ENCODE measurements at places on chromosomes 12 and 14.

DNA sequence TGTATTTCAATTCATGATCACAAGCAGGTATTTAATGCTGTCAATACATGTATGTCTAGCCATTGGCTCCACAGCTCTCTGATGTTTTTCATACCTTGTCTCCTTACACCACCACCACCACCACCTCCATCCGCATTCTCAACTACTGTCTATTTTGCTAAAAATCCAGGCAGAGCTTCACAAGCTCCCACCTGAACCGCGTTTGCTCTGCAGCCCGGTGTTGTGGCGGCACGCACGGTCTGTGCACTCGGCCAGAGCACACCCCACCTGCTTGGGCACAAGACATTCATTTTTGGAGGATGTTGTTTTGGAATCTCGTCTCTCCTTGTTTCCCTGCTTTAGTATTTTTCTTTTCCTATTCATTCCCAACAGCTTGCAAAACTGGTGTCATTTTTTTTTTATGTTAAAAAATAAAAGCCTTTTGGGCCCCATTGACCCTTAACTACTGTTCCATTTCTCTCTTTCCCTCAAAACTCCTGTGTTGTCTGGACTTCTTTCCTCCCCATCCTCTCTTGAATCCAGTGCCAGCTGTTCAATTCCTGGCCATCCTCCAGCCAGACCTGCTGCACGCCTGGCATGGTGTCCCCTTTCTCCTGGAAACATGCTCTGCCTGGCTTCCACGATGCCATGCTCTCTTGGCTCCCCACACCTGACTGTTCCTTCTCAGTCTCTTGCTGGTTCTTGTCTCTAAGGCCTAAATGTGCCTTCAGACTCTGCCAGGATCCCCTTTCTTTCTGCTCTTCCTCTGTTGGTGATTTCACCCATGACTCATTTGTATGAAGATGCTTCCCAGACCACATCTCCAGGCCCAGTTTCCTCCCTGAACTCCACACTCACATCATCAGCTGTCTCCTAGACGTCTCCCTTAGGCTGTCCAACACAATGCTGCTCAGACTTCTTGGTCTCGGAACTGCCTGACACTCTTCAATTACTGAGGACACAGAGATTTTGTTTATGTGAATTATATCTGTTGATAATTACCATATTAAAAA lies 37.9 kb downstream of the PIWIL1 start:
- no peak for DNase-seq

DNA sequence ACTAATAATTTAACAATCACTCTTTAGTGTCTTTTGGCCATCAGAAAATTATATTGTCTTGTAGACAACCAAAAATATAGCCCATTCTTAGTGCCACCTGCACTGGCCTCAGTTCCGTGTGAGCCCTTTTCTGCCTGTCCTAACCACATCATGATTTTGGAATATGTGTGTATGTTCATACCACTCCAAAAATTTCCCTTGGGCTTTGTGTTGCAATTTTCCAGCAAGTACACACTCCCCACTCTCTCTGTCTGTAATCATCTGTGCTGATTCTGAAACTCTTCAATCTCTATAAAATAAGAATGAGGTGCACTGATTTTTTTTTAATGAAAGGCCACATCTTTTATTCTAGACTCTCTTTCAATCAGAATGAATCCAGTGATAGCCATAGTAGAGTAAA lies 196.0 kb downstream of the PIK3C2G start:
- DNase-seq, result no peak

- peak; percentile 9 for DNase-seq
Observed at GRCh38 chr12:50747817-50748216, 16.1 kb upstream of the ATF1 start.

- peak; percentile 91 for DNase-seq
Observed at GRCh38 chr12:94297876-94298505, 149.6 kb downstream of the PLXNC1 start.

DNA sequence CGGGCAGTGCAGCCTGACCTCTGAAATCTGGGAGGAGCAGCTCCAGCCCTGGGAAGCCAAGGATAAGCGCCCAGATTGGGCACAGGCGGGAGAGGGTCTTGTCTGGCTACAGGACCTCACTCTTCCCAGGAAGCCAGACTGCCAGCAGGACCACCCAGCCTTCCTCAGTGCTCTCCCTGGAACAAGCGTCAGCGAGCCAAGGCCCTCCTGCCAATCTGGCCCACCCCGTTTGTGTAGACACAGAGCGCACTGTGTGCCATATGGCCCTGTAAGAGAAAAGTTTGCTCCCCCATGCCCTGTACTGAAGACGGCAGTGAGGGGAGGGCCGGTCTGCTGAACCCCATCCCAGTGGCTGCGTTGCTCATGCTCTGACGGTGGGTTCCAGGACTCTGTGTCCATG lies 1.2 kb upstream of the C14orf180 start:
- no peak for DNase-seq

DNA sequence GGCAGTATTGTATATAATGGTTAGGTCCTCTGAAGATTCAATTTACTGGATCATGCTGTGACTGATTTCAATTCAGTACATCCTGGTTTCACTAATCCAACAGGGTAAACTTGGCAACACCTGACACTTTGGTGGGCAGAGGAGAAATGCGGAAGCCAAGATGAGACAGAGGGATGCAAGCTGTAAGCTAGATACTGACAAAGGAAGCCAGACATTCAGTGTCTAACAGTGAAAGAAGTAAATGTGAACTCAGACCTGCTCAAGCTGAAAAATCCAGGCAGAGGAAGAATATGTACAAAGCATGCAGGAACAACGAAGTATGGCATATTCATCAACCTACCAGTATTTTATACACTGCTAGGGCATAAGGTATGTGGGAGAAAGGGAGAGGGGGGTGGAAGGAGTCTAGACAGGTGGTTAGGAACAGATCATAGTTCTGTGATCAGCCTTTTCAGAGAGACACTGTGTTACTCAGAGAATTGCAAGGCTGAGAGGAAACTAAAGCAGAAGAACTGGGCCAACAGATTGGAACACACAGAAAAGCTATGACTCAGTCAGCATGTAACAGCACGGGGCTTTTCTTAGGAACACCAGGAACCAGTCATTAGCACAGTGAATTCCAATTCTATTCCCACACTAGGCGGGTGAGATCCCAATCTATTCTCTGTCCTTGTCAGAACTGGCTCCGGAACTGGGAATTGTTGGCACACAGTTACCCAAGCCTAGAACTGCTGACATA lies 40.3 kb downstream of the NELL2 start:
- no peak for DNase-seq

DNA sequence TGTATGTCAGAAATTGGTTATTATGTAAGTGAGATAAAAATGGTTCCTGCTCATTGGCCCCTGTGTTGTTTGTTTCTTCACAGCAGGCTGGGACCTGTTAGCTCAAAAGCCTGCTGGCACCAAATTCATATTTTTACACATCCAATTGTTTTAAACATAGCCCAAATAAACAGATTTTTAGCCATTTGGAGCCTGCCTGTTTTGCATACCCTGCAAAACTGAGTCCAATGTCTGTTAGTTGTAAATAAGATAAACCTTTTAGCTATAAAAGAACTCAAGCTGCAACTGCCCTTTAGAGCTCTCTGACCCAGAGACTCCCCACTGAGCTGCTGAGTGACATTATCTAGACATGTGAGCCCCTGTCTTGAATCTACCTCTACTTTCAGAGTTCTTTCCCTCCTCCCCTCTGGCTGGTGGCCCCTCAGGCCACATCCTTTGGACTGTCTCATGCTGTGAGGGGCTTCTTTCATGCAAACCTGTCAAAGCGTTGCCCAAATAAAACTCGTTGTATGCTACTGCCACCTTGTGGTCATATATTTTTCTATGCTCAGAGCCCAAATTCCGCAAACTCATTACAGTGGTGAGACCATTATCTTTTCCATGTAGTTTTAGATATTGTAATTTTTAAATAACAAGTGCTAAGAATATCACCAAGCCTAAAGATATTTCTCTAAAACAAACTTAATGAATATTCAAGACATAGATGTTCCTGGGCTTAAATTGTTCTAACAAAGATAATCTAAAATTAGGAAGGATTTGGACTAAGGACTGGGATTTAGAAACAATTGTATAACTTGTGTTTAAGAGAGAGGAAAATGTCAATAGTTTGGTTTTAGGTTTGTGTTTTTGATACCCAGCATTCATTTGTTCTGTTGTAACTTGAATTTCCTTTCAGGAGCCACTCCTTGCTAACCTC lies 337.9 kb downstream of the AACS start:
- DNase-seq, result peak; percentile 28

DNA sequence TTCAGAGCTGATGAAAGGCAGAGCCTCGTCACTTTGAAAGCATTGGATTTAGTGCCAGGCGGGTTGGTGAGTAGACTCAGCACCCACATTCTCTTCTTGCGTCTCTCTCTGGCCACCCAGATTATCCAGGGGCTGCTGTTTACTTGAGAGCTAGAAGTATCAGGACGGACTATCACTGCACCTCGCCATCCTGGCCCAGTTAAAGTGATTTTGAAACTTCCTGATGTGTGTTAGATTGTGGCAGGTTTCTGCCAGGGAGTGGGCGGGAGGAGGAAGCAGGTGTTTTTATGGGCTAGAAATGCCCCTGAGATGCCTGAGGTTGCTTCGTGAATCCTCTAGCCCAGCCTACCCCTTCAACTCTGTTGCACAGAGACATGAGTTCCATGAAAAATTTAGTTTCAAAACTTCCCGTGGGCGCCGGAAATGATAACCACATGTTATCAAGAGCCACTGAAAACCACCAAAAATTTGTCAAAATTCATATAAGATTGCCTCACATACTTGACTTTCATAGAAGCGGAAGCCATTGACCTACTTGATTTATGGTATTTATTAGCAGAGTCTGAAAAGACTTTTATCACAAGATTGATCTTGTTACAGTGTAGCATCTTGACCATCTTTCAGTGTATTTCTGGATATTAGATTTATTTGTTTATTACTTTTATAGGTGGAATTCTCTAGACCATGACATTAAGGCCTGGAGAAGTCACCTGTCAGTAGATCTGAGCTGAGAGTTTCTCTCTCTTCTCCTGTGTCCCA lies 466.0 kb downstream of the RAD51B start:
- DNase-seq, result peak; percentile 34

DNA sequence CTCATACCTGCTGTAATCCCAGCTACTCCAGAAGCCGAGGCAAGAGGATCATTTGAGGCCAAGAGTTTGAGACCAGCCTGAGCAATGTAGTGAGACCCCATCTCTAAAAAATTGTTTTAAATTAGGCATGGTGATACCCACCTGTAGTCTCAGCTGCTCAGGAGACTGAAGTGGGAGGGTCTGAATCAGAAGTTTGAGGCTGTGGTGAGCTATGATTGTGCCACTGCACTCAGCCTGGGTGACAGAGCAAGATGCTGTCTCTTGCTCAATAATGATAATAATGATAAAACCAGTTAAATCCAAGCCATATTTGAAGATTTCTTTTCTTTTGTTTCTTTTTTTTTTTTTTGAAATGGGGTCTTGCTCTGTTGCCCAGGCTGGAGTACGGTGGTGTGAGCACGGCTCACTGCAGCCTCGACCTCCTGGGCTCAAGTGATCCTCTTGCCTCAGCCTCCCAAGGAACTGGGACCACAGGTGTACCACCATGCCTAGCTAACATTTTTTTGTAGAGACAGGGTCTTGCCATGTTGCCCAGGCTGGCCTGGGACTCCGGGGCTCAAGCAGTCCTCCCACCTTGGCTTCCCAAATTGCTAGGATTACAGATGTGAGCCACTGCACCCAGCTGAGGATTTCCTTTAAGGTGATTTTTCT lies 12.8 kb downstream of the PSMA6 start:
- no peak for DNase-seq

- no peak for DNase-seq
Observed at GRCh38 chr12:66341126-66341525, 38.8 kb downstream of the HELB start.

- DNase-seq, result peak; percentile 24
Observed at GRCh38 chr14:92553438-92553837, 39.9 kb downstream of the RIN3 start.

DNA sequence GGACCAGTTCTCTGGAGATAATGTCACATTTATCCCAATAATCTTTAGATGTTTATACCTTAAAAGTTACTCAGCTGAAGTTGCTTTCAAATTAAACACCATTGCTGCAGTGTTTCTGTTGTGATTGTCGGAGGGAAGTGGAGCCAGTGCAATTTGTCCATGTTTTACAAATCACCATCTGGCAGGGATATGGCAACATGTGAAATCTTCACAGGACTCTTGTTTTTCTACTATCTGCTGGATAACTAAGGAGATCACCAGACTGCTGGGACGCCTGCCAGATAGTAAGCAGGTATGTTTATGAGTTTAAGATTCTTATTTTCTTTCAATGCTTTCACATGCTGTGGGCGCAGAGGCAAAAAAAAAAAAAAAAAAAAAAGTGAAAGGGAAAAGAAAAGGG lies 100.3 kb upstream of the SOX5 start:
- DNase-seq, result peak; percentile 53

DNA sequence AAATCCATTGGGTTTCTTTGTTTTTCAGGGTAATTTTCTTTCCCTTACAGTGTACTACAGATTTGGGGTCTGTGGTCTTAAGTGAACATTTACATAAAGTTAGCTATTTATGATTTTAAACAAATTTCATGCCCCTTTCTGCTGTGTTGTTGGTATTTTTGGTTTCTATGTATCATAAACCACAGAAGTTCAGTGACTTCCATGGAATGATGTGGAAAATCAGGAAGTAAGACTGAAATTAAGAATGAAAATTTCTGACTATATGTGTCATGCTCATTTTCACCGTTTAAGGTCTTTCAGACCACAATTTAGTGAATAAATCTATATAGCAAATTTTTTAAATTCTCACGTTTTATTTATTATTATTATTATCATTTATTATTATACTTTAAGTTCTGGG lies 31.7 kb downstream of the ETV6 start:
- DNase-seq, result no peak

DNA sequence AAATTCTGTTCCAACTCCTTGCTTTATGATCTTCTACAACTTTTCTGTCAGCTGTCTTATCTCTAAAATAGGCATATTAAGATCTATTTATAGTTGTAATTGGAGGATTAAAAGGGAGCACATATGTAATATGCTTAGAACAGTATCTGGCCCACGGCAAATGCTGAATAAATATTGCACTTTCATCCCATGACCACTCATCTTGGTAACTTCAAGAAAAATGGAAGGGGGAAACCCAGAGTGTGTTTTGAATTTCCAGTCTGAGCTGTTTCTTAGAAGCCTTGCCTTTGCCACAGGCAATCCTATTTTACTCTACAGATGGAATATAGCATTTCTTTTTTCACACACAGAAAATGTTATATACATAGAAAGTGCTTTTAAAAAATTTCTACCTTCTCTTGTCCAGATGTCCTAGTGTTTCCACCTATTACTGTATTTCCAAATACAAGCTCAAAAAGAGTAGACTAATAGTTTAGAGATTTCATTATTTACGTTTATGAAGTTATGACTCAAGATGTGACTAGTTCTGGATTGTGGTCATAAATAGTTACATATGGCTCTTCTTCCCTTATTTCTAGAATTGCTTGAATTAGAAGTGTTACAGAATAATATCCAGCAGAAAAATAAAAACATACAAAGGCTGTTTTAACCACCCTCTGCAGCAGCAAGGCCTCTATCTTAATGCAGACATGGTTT lies 6.2 kb upstream of the STXBP6 start:
- DNase-seq, result peak; percentile 30

- peak; percentile 14 for DNase-seq
Observed at GRCh38 chr14:101426466-101426865, 134.8 kb upstream of the DIO3 start.
